Activated CD4-positive, alpha-beta memory T cell treated with anti-CD3 and anti-CD28 coated beads, Interleukin-2, amount 10 ng/mL, durations not matched to agents 7 days and 5 days (primary cell): ENCODE measurements at places on chromosomes 5 and 9.

DNA sequence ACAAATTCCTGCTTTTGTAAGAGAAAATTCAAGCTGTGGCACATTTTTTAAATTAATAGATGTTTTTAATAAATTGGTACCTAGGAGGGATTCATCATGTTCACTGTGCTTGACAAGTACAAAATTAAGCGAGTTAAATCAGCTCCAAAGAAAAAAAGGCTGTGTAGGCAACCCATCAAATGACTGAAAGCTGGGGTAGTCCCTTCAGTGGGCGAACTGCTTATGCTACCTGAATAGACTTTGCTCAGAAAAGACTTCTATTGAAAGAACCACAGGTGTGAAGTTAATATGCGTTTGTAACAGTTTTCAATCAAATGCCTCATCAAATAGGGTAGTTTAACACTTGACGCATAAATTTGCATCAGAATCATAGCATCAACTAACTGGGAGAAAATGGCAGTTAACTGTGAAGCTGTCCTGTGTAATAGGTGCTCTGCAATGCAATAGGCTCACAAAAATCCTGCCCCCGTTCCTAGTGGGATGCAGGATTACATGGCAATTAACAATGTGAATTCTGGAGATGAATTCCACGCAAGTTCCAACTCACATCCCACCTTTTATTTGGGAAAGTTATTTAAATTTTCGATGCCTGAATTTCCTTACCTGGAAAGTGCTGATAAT, 14.4 kb upstream of the ARL15 start:
- H3K4me3 ChIP-seq: no peak overlapping the region
- peaks cover 8% of the 10 kb centered on the region for H3K4me1 ChIP-seq
- H3K27me3 ChIP-seq: peaks cover 20% of the 10 kb centered on the region
- H3K36me3 ChIP-seq: no peaks in the 10 kb centered on the region

DNA sequence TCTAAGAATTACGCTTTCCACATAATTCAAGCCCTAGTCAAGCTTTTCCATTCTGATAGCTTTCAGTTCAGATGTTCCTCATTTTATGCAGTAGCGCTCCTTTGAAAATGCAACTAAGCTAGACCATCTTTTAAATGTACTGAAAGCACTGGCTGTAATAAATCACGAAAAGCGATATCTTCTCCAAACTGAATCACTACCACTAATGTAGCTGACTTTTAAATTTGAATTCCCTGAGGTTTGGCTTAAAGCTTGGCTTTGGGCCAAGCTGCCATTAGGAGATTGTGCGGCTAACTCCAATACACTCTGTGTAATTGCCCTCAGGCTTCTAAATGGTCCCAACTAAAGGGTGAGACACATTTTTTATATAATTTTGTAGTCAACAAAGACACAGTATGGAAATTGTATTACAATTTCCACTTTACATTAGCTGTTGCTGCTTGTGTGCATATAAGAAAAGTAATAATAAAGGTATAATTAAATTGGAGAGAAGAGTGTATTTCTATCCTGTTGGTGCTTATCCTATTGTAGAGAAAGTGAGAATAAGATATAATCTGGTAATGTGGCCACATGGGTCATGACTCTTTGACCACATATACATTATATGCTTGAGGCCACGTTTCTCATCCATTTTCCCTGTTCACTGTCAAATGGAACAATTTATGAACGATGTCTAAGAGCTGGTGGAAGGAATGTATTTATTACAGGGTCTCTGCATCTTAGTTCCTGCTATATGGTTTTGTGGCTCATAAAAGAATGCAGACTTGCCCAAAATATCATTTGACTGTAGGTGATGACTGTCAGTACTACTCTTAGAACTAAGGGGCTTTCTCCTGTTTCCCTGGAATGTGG, 118.7 kb upstream of the TAF11L2 start:
- H3K4me3 ChIP-seq: no peak overlapping the region
- H3K27ac ChIP-seq: no peak overlapping the region
- no peaks in the 10 kb centered on the region for H3K27me3 ChIP-seq
- no peaks in the 10 kb centered on the region for H3K4me1 ChIP-seq

GRCh38 chr5:31942546-31942945, 231.6 kb downstream of the GOLPH3 start:
- H3K27ac ChIP-seq: no peak overlapping the region
- H3K27me3 ChIP-seq: no peaks in the 10 kb centered on the region
- no peak overlapping the region for H3K4me3 ChIP-seq
- no peak for DNase-seq
- H3K36me3 ChIP-seq: no peaks in the 10 kb centered on the region
- H3K4me1 ChIP-seq: no peaks in the 10 kb centered on the region

DNA sequence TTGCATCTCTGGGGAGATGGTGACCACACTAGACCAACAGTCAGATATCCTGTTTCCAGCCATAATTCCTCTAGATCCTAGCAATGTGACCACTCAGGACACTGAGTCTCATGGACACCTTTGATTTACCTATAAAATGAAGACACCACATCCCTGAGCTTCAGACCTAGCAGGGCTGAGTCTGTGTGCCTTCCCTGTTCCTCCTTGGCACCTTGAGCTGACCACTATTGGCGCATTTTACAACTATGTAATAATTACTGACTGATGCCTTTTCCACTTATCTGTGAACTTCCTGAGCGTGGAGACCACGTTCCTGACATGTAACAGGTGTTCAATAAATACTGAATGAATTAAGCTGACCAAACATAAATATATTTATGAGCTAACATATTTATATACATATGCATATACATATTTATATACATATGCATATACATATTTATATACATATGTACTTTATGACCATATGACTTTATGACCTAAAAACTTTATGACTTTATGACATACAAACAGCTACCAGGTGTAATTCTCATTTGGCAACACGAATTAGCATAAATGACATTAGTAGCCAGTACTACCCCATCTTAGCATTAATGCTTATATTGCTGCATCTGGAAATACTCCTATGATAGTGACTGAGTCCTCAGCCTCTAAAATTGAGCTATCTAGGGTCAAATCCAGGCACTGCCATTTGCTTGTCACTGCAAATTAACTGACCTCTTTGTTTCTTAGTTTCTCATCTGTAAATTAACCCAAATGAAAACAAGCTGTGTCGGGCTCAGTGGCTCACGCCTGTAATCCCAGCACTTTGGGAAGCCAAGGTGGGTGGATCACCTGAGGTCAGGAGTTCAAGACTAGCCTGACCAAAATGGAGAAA, 150.6 kb downstream of the GNA14 start:
- no peak for DNase-seq
- H3K4me3 ChIP-seq: no peak overlapping the region
- H3K36me3 ChIP-seq: no peaks in the 10 kb centered on the region

DNA sequence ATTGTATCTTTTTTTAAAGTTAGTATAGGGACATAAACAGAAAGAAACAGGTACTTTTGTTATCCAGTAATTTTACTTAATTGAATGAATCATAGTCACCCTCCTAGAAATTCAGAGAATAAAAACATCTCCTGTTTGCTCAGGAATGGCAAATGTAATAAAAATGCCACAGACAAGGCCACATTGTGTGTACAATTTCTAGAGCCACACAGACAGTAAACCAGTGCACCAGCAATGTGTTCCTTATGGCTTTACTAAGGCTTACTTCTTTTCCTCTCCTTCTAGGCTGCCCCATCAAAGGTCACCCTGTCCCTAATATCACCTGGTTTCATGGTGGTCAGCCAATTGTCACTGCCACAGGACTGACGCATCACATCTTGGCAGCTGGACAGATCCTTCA, 145.5 kb downstream of the SAXO1 start:
- no peaks in the 10 kb centered on the region for H3K36me3 ChIP-seq
- no peak for DNase-seq
- peaks cover 10% of the 10 kb centered on the region for H3K27me3 ChIP-seq
- H3K27ac ChIP-seq: no peak overlapping the region

GRCh38 chr9:77177894-77178794, 810 bp downstream of the VPS13A start:
- H3K27me3 ChIP-seq: peaks cover 2% of the 10 kb centered on the region
- H3K36me3 ChIP-seq: peaks cover 11% of the 10 kb centered on the region
- H3K4me3 ChIP-seq: peak overlapping the region; percentile 88
- H3K27ac ChIP-seq: peak overlapping the region; percentile 80
